Left lung (tissue), 14 donors: ENCODE measurements at places on chromosomes 13 and 19. TPM values are rescaled to one million over a fixed set of nuclear protein-coding genes. Genes with fewer than 3 reads are reported as not detected.
A peak's percentile ranks its signal among the peaks of the same experiment; 100 is the strongest.

The GARIN5A gene
- polyA plus RNA-seq = 3.6 TPM

DNA sequence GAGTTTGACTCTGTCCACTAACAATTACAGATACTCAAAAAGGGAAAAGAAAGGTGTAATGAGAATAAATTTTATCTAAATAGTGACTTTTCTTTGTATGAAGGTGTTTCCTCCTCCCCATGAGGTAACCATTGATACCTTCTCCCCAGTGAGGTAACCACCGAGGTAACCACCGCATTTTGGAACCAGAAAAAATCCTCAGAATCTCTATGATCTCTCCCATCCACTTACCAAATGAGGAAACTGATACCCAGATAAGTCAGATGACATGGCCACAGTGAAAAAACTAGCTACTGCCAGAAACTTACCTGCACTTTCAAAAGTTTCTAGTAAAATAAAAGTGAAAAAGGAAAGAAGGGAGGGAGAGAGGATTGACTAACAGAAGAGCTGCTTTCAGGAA is 124.0 kb upstream of the FNDC3A start:
- no peak for DNase-seq

DNA sequence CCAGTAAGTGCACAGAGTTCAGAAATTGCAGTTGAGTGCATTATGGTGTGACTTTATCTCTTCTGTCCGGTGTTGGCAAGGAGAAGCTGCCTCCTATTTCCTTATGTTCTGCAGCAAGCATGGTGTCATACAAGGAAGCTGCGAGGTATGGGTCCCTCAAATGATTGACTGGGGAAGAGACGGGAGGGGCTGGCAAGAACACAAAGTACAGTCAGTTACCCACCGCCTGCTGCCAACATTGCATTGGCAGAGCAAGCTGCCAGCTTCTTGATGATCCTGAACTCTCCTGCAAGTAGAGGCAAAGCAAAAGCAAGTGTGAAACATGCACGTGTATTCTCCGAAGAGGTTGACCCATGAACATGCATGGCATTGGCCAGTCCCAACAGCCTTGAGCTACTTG is 1013.6 kb downstream of the UQCRFS1 start:
- DNase-seq = no peak

- no peak for DNase-seq
Measured at GRCh38 chr19:28493884-28494283, 719.1 kb downstream of the UQCRFS1 start.

DNA sequence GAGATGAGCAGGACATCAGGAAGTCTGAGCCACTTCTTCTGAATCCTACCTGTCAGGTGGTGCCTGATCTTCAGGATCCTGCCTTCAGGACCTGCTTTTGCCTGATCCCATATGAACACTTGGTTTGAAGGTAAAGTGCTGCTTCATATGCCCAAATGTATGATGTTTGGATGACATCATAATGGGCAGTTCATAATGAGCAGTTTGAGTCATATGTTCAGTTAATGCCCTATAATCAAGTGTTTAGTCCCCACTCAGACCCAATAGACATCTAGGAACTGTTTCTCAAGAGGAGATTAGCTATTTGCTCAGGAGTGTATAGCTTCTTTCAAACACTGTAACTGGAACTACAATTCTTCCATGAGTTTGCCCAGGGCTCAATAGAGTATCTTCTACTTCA is 58.8 kb downstream of the POLR1D start:
- no peak for DNase-seq

DNA sequence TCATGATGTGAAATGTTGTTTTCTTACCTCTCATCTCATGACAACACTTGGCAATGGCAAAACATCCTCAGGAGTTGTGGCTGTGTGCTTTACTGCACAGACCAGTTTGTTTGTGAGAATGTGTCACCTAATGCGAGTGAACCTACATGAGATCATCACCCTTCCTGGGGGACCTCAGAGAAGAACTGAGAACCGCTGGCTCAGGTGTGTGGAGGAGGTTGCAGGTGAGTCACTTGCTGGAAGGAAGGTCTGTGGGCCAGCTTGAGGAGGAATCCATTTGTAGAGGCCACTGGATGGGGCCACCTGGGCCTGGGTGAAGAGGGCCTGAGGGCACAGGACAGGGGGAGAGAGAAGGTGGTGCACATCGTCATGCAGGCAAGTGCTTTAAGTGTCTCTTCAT is 3.0 kb upstream of the CEACAM1 start:
- no peak for DNase-seq

The PEAK3 gene
- polyA plus RNA-seq = 0.09 TPM

The STOML3 gene
- polyA plus RNA-seq = 1.6 TPM

The ZNF585A gene
- 17.5 TPM for polyA plus RNA-seq

GRCh38 chr13:27926644-27927434 is 7.0 kb downstream of the PDX1 start:
- no peak for DNase-seq

DNA sequence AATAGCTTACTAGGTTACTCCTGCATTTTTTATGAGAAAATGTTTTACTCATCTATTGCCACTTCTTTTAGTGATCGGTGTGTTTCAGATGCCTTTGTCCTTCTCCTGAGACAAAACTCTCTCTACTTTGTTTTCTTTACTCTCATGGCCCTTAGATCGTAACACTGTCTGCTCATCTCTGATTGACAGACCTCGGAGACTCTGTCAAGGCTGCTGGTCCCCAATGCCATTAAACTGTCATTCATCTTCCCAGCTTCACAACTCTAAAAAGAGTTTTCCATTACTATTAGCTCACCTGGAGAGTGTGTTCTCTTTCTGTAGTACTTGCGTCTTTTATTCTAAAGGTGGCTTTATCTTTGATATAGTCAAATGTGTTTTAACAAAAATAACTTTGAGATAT is 765.2 kb downstream of the SLITRK1 start:
- DNase-seq = no peak

GRCh38 chr19:39982883-39983282 is 11.9 kb downstream of the PSMC4 start:
- no peak for DNase-seq

DNA sequence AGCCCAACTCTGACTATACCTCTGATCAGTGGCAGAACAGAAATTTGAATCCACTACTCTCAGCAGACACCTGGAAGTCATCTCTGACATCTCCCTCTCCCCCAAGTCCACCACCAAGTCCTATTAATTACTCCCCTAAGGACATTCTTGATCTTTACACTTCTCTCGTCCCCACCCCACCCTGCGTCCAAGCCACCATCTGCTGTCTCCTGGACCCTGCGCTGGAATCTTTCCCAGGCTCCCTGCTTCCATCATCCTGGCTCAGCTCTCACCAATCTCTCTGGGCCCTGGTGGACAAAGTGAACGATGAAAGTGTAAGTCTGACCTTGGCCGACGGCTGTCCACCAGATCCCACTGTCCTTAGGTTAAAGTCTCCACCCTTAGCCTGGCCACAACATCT is 145.6 kb upstream of the GJB6 start:
- no peak for DNase-seq

DNA sequence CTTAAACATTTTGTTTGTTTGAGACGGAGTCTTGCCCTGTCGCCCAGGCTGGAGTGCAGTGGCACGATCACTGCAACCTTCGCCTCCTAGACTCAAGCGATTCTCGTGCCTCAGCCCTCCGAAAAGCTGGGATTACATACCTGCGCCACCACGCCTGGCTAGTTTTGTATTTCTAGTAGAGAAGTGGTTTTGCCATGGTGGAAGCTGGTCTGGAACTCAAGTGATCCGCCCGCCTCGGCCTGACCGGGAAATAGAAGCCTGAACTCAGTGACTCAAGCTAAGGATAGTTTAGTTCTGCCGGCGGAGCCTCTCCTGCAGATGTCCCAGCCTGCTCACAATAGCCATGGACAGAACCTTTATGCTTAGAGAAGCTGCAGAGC is 53.0 kb upstream of the ZNF254 start:
- DNase-seq = peak; percentile 49

- no peak for DNase-seq
Measured at GRCh38 chr13:48437371-48437770, 24.5 kb upstream of the LPAR6 start.

DNA sequence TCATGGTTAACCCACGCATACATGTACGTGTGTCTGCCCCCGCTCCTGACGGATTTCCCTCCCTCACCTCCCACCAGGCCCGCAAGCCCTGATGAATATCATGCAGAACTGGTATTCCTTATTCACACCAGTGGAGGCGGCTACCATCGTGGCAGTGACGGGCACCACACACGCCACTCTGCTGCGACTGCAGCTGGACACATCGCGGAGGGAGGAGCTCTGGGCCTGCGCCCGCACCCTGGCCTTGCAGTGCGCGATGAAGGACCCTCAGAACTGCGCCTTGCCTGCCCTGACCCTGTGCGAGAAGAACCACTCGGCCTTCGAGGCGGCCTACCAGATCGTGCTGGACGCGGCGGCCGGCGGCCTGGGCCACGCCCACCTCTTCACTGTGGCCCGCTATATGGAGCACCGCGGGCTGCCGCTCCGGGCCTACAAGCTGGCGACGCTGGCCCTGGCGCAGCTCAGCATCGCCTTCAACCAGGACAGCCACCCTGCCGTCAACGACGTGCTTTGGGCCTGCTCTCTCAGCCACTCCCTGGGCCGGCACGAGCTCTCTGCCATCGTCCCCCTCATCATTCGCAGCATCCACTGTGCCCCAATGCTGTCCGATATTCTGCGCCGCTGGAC is 35.0 kb downstream of the ZSWIM4 start:
- DNase-seq = no peak

The ACER1 gene
- polyA plus RNA-seq = not detected

DNA sequence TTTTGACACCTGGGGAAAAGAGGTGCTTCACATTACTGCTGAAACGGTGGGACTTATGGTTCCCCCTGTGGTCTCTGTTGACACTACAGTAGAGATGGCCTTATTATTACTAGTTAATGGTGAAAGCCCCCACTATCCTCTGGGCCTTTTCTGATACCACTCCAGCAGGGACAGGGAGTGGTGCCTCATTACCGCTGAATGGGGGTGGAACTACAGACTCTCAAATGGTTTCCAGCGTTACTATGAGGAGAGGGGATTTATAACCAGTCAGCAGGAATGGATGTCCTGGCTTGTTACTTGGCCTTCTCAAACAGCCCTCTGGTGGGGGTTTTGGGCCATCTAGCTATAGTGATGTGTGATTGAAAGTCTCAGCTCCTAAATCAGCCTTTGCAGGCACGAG is 96.7 kb upstream of the DIAPH3 start:
- no peak for DNase-seq

- DNase-seq = no peak
Measured at GRCh38 chr13:45162194-45162593, 38.7 kb downstream of the KCTD4 start.

DNA sequence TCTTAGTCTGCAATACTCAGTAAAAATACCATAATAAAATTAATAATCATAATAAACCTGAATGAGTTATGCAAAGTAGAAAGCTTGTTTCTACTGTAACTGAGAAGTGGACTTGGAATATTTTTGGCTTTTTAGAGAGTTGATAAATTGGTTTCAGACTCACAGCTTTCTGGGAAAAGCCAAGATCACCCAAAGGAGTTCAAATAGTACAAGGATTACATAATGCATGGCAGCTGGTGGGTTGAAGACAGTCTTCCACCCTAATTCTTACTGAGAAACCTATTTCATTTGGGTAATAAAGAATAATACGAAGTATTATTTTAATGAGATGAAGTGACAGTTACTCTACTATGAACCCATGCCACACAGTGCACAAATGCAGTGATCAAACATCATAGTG is 139.4 kb upstream of the KLF12 start:
- no peak for DNase-seq

The CARM1 gene
- polyA plus RNA-seq = 37.9 TPM

GRCh38 chr19:3801412-3802096 is 15.4 kb upstream of the MATK start:
- DNase-seq = peak; percentile 85

DNA sequence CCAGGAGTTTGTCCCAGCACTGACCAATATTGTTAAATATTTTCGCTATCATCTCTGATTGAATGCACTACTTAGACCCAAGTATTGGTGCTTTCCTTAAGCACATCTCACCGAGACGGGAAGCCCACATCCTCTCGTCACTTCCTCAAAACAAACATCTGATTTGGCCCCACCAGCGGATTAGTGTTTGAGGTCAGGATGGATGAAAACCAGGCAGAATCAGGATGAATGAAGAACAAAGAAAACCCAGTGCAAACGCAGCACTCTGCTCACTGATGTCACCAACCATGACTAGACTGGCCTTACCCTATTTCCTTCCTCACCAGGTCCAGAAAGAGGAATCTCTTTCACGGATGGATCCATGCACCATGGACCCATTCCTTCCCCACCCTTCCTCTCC is 6.0 kb downstream of the PLAUR start:
- DNase-seq = no peak

The IGLON5 gene
- 2.1 TPM for polyA plus RNA-seq

GRCh38 chr13:36420437-36420891 is 11.8 kb upstream of the CCNA1 start:
- no peak for DNase-seq

- DNase-seq = no peak
Measured at GRCh38 chr13:60873116-60873515, 476.1 kb downstream of the TDRD3 start.

DNA sequence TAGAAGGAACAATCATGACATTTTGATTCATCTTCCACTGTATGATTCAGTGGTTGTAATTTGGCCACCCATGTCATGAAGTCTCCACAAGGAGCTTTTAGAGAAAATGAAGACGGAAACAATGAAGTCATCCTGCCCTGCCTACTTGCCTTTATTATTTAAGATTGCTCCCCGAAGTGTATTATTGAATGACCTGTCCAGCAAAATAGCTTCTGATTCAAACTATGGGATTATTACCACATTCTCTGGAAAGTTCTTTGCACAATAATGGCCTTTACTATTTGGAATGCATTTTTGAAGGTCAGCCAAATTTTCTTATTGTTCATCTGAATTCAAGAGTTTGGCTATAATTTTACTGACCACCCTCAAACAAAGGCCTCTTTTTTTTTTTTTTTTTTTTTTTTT is 77.8 kb upstream of the RFC3 start:
- DNase-seq = no peak

The CPT1C gene
- 29.5 TPM for polyA plus RNA-seq

The LPAR6 gene
- 54.4 TPM for polyA plus RNA-seq

The TRPC4 gene
- 0.13 TPM for polyA plus RNA-seq

- DNase-seq = peak; percentile 96
Measured at GRCh38 chr19:39480337-39481228, at the start of gene TIMM50. TSS of gene TIMM50 (plus strand) at chr19:39480838. CDS start at chr19:39480854, 16 bp downstream.

DNA sequence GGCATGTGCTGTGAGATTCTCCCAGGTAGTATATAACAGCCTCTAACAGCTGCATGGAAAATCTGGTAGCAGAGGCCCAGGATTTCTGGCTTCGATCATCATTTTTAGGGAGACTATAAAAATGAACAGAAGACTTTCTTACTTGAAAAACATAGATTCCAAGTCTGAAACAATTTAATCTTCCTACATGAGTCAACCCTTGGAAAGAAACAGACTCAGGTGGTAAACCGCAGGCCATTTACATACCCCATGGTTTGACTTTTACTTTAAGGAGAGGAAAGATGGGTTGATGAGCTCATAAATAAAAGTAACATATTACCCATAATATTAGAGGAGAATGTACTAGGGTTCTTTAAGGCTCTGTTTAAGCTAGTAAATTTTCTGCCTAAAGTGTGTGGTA is 121.6 kb downstream of the CYSLTR2 start:
- no peak for DNase-seq

The LACC1 gene
- 4.4 TPM for polyA plus RNA-seq

The NAPSA gene
- polyA plus RNA-seq = 21.2 TPM

GRCh38 chr13:89783221-89783755 is 1564.2 kb upstream of the MIR17HG start:
- no peak for DNase-seq
